ENCODE measurements at places on chromosomes 11 and 22.

DNA sequence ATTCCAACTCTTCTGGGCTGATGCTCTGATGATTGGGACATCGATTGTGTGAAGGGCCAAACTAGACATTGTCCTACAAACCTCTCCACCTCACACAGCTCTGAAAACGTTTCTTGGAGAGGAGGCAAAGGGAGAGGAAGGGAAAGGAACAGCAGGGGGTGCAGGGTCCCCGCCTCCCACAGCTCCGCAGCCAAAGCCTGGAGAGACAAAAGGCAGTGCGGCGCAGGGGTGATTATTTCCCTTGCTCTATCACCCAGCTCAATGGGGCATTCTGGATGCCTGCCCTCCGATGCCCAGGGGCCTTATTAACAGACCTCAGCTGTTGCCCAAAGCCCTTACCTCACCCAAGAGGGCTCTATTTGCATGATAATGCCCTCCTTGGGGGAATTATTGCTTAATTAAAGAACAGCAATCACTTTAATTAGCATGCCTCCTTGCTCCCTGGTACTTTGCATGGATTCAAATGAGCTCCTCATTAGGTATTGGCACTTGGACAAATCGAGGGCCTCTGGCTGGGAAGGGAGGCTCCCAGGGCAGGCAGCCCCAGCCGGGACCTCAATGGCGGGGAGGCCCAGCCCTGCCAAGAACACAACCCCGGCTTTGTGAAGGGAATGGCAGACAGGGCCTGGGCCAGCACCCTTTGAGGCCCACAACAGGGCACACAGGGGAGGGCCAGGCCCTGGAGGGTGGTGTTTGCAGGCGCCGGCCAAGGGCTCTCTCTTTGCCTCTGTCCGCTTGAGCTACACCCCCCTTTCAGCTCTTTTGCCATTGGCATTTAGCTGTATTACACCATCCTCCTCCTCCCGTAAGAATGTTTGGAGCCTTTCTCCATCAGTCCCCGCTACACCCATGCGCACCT lies 19.8 kb upstream of the CDON start:
- DNase-seq: no peak

DNA sequence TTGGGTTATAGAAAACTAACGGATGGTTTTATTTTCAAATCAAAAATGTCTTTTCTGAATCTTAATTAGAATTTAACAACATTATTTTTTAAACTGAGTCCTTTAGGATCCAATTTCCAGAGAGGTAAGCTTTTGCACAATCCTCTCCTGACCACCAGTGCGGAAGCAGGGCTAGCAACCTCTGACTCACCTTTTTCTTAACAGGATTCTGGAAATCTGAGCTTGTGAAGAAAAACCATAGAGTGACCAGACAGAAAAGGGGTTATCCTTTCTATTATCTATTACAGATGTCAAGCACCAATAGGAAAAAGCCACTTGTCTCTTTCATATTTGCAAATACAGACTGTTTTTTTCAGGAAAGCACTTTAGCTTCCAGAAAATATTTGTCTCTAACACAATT lies 25.3 kb downstream of the ALG9 start:
- no peak for DNase-seq

- DNase-seq: no peak
Measured at GRCh38 chr22:43726964-43727543, 85.1 kb downstream of the EFCAB6 start.

DNA sequence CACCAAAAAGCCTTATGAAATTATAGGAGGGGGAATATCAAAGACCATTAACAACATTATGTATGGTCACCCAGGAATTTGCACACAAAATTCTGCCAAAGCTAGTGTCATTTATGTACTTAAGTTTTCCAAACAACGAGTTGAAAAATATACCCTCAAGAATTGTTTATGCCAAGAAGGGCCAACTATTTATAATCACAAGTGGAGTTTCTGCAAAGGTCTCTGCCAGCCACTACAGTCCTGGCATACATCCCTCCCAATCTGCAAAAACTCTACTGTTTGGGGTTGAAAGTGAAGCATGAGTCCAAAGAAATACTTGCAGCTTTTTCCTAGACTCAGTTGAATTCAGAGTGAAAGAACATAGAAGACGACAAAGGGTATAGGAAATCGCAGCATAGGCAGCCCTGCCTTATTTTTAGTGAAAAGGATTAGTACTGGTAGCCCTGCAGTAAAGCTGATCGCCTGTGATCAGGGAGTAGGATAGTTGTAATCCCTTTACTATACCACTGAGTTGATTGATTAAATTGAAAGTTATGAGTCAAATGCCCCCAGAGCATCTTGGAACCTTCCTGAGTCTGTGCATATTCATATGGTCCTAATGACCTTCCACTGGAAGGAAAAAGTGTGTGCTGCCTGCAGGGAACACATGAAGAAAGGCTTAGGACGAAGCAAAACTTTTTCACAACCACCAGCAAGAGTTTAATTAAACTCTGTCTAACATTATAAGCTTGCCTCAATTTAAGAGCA lies 144.0 kb downstream of the SPON1 start:
- DNase-seq: no peak

DNA sequence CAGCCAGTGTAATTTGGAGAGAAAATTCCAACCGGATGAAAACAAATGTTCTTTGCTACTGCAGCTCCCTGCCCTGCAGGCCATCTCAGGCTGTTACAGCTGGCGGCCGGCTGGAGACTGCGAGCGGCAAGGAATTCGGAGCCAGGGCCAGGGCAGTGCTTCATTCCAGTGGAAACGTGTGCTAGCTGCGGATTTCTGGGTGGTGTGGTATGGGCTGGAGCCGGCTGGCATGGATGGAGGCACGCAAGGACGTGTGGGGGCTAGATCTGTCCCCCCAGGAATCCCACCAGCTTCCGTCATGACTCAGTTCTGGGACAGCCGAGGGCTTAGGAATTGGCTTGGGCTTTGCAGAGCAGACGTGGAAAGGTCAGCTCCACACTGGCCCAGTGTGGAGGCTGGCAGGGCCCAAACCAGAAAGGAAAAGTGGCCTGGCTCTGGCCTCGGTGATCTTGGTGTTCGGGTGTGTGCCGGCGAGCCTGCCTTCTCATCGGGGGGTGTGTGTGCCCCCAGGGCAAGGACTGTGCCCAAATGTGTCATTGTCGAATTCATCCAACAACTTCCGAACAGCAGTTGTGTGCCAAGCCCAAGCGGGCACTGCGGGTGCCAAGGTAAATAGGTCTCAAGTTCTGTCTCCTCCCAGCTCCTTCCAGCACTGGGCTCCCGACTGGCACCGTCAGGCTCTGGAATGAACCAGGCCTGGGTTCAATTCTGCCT lies 48.1 kb upstream of the SHISAL1 start:
- no peak for DNase-seq

DNA sequence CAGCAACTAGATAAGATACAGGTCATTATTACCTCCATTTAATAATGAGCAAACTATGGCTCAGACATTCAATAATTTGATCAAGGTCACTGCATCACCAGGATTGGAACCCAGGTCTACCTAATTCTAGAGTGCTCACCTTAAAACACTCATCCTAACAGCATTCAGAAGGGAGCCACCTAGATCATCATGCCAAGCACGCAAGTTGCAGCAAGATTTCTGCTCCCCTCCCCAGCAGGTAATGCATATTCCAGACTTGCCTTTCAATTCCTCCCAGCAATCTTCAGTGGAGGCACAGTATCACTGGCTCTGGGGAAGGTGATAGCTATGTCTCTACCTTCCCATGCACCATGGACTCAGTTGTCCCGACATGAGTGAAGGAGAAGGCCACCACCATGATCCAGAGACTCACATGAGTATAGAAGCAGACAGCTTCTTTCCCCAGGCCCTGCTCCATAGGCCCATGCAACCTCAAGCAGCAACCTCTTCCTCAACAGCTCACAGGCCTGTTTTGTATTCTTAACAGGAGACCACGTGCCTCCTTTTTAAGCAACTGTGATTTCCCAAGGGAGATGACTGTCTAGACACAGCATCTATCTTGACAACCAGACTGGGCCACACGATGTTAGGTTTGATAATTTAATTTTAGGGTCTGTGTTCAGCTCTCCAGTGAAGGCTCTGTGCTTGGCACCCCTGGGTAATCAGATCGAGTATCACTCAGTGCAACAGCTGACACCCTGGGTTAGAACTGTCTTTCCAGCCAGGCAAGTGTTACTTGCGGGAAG lies 36.4 kb downstream of the RAB30 start:
- DNase-seq: no peak

GRCh38 chr22:23404689-23405365 lies 175.3 kb downstream of the IGLL1 start:
- DNase-seq: no peak

GRCh38 chr11:128195057-128195751 lies 392.2 kb downstream of the ETS1 start:
- peak; percentile 76 for DNase-seq

All from CD4-positive, alpha-beta T cell treated with Interleukin-2 at 100 ng/mL for 4 hours (primary cell).